Dorsolateral prefrontal cortex (tissue), 122 donors: ENCODE measurements at places on chromosomes 5 and 9. TPM values are rescaled to one million over a fixed set of nuclear protein-coding genes. Genes with fewer than 3 reads are reported as not detected.

DNA sequence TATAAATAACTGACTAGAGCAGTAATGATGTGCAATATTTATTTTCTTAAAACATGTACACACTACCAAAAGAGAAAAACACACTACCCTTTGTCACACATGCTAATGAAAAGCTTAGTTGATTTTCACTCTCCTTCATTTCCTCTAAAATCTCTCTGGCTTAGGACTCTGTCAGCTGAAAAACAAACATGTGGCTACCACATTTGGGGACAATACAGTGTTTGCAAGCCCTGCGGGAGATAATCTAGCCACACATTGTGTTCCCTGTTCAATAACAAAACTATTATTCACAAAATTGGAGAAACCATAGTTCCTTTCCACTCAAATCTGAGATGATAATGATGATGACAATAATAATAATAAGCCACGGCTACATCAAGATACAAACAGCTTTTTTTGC is 3.5 kb upstream of the LOX start:
- no peak for DNase-seq

SPOCK1 gene
- total RNA-seq: 770 TPM

DNA sequence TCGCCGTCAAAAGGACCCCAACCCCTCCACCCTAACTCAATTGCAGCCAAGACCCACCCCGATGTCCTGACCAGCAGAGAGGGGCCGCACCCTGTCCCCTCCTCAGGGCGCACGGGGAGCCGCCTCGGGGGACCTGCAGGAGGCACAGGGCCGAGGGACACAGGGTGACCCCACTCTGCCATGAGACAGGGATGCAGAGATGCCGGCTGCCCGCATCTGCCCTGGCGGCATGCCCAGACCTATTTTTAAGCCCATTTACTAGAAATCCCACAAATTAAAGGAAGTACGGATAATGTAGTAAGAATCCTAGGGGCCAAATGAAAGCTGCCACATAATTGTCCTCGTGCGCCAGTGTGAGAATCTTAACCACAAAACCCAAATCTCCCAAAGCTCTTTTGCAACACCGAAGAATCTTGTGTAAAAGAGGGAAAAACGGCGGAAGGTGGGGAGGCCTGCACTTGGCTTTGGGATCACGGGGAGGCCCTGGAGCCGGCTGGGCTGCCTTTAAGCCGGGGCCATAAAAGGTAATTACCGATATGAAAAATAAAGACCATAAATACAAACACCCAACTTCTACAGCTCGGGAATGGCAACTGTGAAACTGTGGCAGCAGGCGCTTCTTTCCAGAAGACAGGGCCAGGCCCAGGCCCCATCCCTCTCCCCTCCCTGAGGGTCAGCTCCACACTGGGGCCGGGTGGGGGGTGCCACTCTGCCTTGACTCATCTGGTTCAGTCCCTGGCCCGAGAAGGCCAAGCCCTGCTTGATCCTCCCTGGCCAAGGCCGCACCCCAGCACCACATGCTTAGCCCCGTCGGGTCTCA is 35.0 kb downstream of the NACC2 start:
- DNase-seq: no peak

DNA sequence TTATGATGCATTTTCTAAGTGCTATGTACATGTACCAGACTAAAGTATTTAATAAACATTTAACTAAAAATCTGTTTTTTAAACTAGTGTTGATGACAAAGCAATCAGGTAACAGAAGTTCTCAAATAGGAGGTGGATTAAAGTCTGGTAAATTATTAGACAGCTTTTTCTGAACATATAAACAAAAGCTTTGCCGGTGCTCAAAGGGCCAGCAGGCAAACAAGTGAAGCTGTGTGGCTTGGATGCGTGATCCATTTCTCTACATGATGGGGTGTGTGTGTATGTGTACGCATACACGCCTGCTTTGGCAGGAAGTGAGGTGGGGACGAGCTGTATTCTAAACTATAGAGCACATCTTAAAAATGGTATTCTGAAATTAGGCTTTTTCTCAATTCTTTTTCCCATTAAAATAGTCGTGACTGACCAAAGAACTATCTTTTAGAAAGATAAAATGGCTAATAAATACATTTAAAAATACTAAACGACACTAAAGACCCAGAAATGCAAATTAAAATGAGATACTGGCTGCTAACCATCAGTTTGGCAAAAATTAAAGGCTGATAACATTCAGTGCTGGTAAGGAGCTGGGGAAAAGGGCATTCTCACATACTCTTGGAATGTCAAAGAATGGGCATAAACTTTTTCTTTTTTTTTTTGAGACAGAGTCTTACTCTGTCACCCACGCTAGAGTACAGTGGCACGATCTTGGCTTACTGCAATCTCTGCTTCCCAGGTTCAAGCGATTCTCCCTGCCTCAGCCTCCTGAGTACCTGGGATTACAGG is 174.0 kb downstream of the MAPKAP1 start:
- no peak for DNase-seq

TUSC1 gene
- 12.2 TPM for total RNA-seq
